SHP77 (cell line): ENCODE measurements at places on chromosomes 12 and 14.

- DNase-seq, result peak; percentile 57
Observed at GRCh38 chr14:21917699-21918436, 244.2 kb upstream of the OR4E1 start.

DNA sequence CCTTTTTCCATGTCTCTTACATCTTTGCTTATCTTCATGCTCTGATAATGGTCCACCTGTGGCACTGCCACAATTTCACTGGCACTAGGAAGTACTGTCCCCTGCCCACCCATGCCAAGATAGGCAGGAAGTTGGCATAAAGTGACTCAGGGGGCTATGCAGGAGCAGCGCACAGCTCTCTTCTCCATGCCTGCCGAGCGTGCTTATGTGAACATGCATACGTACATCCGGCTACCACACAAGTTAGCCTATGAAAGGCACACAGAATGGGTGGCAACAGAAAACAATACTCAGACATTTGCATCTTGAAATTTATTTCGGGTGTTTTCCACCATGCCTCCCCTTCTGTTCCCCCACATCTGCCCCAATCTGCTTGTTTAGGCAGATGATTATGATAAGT, 174.4 kb upstream of the GZMB start:
- no peak for DNase-seq

GRCh38 chr12:105426766-105427165, 96.3 kb downstream of the C12orf75 start:
- DNase-seq, result no peak

- DNase-seq, result no peak
Observed at GRCh38 chr12:53045696-53046045, 4.2 kb upstream of the TNS2 start.

GRCh38 chr12:64500394-64500793, 48.5 kb downstream of the TBK1 start:
- DNase-seq, result no peak

GRCh38 chr12:131121705-131122405, 168.1 kb downstream of the ADGRD1 start:
- DNase-seq, result no peak

DNA sequence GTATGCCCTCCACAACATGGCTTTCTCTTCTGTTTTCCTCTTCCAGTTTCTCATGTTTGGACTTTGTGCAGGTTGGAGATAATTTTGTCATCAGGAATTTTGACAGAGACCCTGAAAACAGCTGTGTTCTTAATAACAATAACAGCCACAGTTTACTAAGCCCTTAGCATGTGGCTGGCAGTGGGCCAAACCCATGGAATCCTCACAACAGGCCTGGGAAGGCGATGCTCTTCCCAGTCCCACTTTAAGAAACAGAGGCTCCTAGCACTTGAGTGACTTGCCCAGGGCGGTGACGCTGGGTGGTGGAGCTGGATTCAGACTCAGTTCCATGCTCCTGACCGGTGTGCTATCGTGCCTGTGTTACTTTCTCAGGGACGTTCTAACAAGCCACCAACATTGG, 20.1 kb upstream of the PLEKHG3 start:
- DNase-seq, result no peak

DNA sequence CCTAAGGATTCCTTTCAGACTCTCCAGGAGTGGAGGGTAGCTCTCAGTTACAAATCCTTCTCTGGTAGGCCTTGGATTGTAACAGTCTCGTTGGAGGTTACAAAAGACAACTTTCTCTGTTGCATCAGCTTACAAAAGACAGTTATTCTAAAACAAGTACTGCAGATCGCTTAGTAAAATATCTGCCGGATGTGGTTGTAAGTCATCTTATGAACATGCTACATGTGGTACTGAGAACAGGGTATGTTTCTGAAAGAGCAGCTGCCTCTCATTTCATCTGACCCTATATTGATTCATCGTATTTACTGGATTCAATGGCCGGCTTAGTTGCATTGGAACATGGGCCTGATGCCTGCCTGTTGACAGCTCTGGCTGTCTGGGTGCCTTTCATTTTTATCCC, 157.4 kb downstream of the PTCSC3 start:
- DNase-seq, result no peak

GRCh38 chr14:90060312-90060964, 1.4 kb upstream of the KCNK13 start:
- DNase-seq, result peak; percentile 48

DNA sequence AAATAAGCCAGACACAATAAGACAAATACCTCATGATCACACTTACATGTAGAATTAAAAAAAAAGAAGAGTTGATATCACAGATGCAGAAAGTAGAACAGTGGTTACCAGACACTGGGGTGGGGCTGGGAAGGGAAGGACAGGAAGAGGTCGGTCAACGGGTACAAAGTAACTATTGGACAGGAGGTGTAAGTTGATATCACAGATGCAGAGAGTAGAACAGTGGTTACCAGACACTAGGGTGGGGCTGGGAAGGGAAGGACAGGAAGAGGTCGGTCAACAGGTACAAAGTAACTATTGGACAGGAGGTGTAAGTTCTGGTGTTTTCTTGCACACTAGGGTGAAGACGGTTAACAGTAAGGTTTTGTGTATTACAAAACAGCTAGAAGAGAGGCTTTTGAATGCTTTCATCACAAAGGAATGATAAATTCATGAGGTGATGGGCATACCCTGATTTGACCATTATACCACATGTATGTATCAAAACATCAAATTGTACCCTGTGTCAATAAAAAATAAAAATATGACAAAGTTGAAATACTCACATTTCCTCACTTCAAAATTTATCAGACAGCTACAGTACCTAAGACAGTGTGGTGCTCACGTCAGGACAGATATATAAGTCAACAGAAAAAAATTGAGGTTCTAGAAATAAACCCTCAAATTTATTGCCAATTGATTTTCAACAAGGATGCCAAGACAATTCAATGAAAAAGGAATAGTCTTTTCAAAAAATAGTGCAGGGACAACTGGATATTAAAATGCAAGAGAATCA, 32.8 kb downstream of the GALC start:
- DNase-seq, result no peak

GRCh38 chr12:85369365-85370154, 89.5 kb downstream of the ALX1 start:
- DNase-seq, result no peak

DNA sequence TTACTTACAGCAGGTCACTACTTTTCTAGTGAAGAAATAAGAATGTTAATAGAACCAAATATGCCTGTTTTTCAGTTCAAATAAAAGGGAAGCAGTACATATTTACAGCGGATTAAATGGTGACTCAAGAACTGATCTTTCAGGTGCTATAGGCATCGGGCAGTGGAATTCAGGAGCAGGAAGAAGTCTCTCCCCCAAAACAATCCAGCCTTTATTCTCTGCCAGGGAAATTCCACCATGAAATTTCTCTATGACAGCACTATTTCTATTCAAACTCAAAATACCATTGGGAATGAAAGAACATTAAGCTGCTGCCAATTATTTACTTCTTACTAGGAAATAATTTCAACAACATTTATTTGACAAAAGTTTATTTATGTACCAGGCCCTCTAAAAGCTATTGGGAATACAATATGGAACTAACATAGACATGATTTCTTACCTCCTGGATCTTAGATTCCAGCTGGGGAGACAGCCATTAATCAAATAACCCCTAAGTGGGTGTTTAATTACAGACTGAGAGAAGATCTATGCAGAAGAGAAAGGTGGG, 60.3 kb upstream of the KRR1 start:
- no peak for DNase-seq

GRCh38 chr12:65069336-65069735, 51.8 kb downstream of the WIF1 start:
- DNase-seq, result no peak

- peak; percentile 82 for DNase-seq
Observed at GRCh38 chr14:32934073-32934880, 4.4 kb upstream of the NPAS3 start.

DNA sequence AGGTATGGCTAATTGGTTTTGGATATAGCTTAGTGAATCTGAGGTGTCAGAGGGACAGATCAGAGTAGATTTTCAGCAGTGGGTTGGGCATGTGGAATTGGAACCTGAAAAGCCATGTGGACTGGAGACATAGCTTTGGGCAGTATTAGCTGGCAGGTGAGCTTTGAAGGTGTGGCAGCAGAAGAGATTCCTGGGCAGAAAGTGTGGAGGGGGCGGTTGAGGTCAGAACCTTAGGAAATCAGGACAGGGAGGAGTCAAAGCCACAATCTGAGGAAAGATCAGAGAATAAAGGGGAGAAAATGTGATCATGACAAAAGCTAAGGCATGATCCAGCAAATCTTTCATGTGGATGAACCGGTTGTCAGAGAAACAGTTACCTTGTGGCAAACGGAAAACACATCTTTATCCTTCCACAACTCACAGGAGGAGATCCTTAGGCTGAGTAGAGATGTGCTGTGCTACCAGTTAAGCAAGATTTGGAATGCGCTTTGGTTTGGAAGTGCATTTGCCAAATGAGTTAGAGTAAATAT, 56.4 kb downstream of the PTGER2 start:
- no peak for DNase-seq

- no peak for DNase-seq
Observed at GRCh38 chr14:85533023-85533860, 3.3 kb downstream of the FLRT2 start.

DNA sequence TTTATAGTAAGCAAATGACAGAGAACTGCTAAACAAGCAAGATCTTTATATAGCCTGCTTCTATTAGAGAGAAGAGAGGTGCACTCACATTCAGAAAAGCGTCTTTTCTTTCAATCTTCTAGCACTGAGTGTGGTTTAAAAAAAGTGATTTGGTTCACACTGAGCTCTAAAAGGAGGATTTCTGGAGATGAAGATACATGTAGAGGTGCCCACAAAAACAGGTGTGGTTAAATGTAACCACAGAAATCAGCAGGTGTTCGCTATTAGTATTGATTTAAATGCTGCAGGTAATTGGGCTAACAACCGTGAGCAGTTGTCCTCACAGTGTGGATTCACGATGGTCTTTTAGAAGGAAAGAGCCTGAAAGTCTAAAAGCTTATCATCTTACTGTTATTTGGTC, 10.7 kb downstream of the PKP2 start:
- no peak for DNase-seq

DNA sequence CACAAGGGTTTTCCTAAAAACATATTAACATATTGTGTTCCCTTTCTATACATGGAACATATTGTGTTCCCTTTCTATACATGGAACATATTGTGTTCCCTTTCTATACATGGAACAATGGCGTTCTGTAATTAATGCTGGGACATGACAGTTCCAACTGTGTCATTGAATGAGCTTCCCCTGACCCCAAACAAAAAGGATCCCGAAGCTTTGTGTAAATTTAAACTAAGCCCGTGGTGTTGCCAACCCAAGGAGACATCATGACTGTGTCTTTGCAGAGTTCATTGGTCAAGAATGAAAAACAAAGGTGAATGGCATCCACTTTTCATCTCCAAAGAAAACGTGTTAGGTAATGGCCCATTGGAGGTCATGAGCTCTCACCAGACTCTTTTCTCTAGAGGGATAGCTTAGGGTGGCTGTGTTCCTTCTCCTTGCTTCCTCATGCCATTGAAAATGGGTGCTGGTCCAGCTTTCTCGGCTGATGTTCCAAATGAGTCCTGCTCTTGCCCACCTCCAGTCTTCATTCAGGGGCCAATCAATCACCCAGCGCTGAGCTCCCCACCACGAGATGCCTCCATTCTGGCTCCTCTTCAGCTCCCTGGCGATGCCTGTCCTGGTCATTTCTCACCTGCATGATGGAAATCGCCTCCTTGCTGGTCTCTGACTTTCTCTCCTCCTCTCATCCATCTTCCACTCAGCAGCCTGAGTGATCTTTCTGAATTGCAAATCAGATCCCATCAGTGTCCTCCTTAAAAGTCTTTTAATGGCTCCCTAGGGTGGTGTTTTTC, 156.1 kb downstream of the VRK1 start:
- no peak for DNase-seq

GRCh38 chr14:94103554-94104150, 6.9 kb upstream of the IFI27 start:
- no peak for DNase-seq

DNA sequence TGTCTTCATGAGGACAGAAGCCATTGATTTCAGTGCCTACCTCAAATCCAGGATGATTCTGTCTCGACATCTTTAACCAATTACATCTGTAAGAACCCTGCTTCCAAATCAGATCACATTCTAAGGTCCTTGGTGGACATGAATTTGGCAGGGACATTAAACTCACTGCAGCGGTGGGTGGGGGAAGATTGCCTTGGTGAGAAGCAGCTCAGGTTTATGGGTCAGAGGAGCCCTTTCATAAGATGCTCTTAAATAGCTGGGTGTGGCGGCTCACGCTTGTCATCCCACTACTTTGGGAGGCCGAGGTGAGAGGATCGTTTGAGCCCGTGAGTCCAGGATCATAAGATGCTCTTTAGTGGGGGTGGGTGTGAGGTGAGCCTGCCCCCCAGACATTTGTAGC, 42.9 kb downstream of the ELK3 start:
- DNase-seq, result no peak

GRCh38 chr12:124747426-124748161, 116.1 kb downstream of the SCARB1 start:
- no peak for DNase-seq

DNA sequence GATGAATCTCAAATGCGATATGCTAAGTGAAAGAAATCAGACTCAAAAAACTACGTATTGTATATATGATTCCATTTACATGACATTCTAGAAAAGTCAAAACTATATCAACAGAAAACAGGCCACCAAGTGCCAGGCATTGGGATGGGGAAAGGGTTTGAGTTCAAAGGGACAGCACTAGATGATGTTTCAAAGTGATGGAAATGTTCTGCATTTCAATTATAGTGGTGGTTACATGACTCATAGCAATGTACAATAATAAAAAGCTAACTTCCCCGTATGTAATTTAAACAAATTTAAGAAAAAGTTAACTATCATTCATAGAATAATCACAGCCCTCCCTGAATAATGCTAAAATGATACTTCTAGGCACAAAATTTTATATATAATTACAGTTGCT, 13.5 kb downstream of the HECTD1 start:
- no peak for DNase-seq

DNA sequence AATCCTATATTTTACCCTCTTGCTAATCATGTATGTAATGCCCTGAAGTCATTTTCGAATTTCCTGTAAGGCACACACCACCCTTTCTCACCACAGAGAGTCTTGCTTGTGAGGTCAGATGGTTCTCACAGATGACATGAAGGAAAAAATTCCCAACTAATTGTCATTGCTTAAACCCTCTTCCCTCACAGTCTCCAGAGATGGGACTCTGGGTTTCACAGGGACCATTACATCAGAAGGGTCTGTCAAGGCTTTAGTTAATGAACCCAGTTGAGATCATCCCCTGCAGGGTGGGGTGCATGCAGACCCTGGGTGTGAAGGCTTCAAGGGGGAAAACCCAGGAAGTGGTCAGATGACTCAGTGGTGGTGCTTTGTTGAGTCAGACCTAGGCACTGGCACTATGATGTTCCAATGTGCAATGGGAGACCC, 229.6 kb downstream of the BCAT1 start:
- no peak for DNase-seq

DNA sequence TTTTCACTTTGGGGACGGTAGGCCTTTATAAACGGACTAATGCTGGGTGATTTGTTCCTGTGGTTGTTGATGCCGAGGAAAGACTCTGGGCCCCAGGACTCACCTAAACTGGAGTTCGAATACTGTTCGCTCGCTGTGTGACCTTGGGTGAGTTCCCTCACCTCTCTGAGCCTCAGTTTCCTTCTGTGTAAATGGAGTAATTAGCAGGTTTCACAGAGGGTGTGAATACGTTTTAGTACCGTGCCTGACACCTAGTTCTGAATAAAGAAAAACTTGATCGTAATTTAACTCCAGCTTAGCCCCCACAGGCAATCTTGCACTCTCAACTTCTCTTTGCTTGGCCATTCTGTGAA, 505 bp downstream of the UBE3B start:
- DNase-seq, result no peak
